Kidney epithelial cell (primary cell): ENCODE measurements at places on chromosomes 11 and 22.

- DNase-seq = no peak
Measured at GRCh38 chr11:69493931-69494821, 12.7 kb downstream of the LINC01488 start.

GRCh38 chr22:49289822-49290679 lies 537.6 kb downstream of the BRD1 start:
- no peak for DNase-seq

- no peak for DNase-seq
Measured at GRCh38 chr11:121478226-121478894, 25.6 kb upstream of the SORL1-AS1 start.

- DNase-seq = no peak
Measured at GRCh38 chr11:133955945-133956421, 785 bp downstream of the IGSF9B start.

- DNase-seq = no peak
Measured at GRCh38 chr22:42930810-42931420, 73.8 kb upstream of the ARFGAP3 start.

DNA sequence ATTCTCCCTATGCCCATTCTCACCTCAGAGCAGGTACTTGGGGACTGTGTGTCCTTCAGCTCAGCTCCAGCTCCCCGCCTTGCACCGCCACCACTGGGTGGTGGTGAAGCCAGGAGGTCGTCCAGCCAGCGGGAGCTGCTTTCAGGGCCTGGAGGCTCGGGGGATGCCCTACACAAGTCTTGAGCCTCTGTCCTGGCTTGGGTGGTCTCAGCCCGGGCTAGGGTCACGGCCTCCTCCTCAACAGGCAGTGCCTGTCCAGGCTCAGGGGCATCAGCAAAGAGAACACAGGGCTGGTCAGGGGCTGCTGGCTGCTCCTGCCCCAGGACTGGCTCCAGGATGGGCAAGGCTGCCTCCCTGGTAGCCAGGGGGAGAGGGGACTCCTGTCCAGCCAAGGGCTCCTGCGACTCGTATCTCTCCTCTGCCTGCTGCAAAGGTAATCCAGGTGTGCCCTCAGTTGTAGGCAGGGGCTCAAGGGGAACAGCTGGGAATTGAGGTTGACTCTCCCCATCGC lies 12.2 kb downstream of the TNKS1BP1 start:
- no peak for DNase-seq
